ENCODE measurements at places on chromosomes 13 and 19.

GRCh38 chr19:30076101-30076551 lies 134.1 kb downstream of the URI1 start:
- no peak for DNase-seq

DNA sequence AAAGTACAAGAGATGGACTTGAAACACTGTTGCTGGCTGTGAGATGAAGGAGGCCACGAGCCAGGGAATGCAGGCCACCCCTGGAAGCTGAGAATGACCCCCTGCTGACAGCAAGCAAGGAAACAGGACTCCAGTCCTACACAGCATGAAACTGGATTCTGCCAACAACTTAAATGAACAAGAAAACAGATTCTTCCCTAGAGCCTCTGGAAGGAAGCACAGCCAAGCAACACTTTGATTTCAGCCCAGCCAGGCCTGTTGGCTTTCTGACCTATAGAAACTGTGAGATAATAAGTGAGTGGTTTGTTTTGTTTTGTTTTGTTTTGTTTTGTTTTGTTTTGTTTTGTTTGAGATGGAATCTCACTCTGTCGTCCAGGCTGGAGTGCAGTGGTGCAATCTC lies 105.3 kb upstream of the CACNA1A start:
- no peak for DNase-seq

- no peak for DNase-seq
Observed at GRCh38 chr13:27293873-27294515, 23.4 kb downstream of the RASL11A start.

- peak; percentile 18 for DNase-seq
Observed at GRCh38 chr13:26557393-26558073, at the start of gene WASF3. Gene WASF3 (plus strand): TSS chr13:26557683. CDS start chr13:26642271, 84,588 bp downstream.

GRCh38 chr13:39023761-39024160 lies 14.1 kb downstream of the PROSER1 start:
- DNase-seq, result no peak

- DNase-seq, result no peak
Observed at GRCh38 chr13:73715911-73716510, 418.2 kb downstream of the KLF12 start.

DNA sequence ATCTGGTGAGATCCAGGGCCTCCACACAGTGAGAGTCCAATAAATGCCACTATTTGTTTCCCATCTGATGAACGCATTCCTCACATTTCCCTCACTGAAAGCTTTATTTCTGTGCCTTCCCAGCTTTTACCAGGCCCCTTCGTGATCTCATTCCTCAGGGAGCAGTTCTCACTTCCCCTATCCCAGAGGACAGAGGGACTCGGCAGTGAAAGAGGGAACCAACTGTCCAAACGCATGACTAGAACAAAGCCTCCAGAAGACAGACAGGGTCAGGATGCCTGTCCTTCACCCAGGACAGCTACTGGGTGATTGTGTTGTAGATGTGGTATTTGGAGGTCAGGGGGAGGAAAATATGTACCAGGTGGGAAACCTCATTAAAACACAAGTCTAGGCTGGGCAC lies 2.0 kb upstream of the ZBTB45 start:
- no peak for DNase-seq

DNA sequence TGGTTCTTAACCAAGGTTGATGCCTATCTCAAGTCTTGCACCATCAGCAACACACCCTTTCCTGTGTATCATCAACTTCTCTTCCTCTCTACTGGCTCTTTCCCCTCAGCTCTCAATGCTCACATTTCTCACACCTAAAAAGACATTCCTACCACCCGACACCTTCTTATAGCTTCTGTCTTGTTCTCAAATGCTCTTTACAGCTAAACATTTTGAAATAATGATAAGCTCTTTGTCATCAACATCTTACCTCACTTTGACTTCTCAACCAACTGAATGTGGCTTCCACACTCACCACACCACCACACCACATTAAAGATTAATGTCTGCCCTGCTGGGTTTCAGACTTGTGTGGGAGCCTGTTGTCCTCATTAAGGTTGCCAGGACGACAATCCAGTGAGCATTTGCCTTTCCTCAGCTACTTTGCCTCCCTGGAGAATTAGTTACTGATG lies 67.8 kb downstream of the RXFP2 start:
- peak; percentile 68 for DNase-seq

DNA sequence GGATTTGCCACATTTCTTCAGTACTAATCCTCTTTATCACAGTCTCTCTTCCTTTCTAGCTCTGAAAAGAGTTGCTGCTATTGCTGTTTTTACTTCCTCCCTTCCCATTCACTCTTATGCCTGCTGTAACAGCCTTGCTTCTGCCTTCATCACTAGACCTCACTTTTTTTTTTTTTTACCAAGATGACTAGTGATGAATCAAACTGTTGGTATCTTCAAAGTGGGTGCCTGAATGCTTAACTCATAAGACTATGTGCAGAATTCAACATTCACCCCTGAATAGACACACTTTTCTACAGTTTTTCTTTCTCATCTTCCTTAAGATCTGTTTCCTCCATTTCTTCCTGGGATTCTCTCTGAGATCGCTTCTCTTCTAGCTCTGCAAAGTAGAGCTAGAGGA lies 217.2 kb upstream of the HTR2A start:
- no peak for DNase-seq

GRCh38 chr19:3698974-3699740 lies 1.1 kb downstream of the PIP5K1C start:
- no peak for DNase-seq

- DNase-seq, result peak; percentile 91
Observed at GRCh38 chr19:55005684-55006488, 32.2 kb downstream of the GP6 start.

DNA sequence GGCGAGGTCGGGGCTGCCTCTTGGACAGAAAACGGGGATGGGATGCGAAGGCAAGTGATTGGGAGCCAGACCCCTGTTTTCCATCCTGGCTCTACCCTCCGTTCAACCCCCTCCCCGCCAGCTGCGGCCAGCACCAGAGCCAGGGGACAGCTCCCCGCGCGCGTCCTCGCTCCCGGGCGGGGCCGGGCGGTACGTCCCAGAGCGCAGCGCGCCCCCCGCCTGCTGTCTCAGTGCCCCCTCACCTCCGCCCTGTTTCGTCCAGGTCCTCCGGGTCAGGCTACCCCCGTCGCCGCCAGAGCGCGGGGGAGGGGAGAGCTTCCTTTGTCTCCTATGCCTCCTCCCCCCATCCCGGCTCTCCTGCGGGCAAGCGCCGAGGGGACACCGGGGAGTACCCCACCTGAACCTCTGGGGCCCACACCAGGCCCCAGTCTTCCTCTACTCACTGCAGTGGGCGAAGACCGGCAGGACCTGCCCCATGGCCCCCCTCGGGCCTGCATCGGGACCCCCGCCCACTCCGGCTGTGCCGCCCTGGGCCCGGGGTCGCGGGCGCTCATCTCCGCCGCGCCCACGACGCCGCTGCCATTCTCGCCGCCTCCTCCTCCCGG lies 396 bp downstream of the RTN2 start:
- DNase-seq, result peak; percentile 47

- no peak for DNase-seq
Observed at GRCh38 chr13:97318532-97318931, 96.4 kb downstream of the MBNL2 start.

DNA sequence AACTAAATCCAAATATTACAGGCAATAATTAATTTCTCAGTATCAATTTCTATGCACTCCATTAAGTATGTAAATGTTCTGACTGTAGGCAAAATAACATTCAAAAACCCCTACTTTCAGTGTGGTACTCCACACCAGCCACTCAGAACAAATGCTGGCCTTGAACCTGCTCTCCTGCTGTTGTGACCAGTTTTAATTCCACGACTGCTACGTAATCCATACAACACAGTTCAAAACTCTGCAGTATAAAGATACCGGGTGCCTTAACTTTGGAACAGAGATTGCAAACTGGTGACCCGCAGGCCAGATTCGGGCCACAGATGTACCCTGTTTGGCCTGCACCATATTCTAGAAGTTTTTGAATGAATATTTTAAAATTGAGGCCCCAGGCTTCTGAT lies 30.4 kb downstream of the COL4A1 start:
- DNase-seq, result no peak

GRCh38 chr13:107457686-107458085 lies 757.6 kb downstream of the LIG4 start:
- no peak for DNase-seq

DNA sequence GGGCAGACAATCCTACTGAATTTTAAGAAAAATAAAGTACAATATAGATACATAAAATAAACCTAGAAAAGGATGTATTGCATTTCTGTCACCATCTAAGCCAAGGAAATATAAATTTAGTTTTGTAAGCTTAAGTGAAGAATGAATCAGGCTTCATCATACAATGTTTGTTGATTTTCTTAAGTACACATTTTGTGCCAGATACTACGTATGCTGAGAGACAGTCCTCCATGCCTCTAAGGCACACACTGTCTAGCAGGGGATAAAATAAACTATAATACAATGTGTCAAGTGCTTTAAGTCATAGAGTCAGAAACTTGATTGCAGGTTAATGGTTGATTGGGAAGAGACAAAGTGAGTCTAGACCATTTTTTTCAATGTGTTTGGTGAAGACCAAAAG lies 465.7 kb downstream of the TBC1D4 start:
- no peak for DNase-seq

GRCh38 chr13:67306742-67307141 lies 76.6 kb upstream of the PCDH9 start:
- no peak for DNase-seq

- no peak for DNase-seq
Observed at GRCh38 chr19:6035026-6035425, 57.1 kb upstream of the RANBP3 start.

- no peak for DNase-seq
Observed at GRCh38 chr13:32032759-32033158, 1.2 kb downstream of the FRY start.

DNA sequence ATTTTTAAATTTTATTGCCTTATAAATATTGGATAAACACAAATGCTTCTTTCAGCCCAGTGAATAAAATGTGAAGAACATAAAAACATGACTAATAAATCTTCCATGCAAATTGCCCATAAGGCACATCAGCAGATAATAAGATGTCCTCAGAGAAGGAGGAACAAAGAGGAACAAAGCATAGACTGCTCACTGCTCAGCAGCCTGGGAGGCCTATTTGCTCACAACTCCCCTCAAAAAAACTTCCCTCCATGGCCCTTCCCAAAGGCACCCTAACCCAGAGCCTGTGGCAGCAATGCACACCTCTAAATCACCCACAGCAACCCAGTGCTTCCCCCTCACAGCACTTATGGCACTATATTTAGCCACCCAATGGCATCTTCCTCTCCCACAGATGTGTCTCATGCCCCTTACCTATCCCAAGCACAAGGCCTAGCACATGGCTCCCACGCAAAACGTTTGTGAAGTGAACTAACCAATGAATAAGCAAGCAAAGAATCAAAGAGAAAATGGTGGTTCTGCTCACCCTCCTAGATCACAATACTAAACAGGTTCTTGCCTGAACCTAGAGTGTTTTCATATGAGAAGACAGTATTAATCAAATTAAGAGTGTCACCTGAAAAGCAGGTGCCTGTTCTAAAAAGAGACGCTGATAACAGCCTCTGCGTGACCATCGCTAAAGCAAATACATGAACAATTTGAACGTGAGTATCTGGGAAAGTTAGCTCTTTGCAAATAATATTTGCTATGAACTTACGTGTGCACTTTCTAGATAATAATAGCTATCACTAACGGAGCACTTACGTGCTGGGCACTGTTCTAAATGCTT lies 96.9 kb downstream of the TBC1D4 start:
- DNase-seq, result no peak

GRCh38 chr19:13795595-13796300 lies 505 bp downstream of the ZSWIM4 start:
- no peak for DNase-seq

- DNase-seq, result peak; percentile 41
Observed at GRCh38 chr19:18109733-18110608, 12.4 kb downstream of the MAST3 start.

GRCh38 chr13:51101636-51102235 lies 9.3 kb downstream of the C13orf42 start:
- DNase-seq, result no peak

- no peak for DNase-seq
Observed at GRCh38 chr19:6088602-6089049, 21.7 kb downstream of the RFX2 start.

DNA sequence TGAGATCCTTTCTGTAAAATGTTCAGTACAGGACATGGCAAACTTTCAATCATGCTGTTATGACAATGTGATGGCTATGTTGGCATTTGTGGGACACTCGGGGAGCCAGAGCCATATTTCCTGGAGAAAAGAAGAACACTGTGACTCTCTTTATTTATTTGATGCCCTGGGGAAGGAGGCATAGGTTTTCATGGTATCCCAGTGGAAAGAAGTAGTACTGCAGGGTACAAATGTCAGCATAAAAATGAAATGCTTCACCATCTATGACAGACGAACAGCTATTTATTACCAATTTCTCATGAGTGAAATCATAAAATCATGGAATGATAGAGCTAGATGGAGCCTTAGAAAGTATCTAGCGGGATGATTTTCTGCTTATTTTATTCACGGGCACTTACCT lies 217.1 kb downstream of the COL4A1 start:
- DNase-seq, result no peak

GRCh38 chr19:34452723-34453122 lies 24.5 kb downstream of the UBA2 start:
- DNase-seq, result no peak

GRCh38 chr13:30119476-30119875 lies 187.9 kb downstream of the KATNAL1 start:
- DNase-seq, result peak; percentile 27

- no peak for DNase-seq
Observed at GRCh38 chr19:29397748-29398147, 128.0 kb upstream of the VSTM2B start.

DNA sequence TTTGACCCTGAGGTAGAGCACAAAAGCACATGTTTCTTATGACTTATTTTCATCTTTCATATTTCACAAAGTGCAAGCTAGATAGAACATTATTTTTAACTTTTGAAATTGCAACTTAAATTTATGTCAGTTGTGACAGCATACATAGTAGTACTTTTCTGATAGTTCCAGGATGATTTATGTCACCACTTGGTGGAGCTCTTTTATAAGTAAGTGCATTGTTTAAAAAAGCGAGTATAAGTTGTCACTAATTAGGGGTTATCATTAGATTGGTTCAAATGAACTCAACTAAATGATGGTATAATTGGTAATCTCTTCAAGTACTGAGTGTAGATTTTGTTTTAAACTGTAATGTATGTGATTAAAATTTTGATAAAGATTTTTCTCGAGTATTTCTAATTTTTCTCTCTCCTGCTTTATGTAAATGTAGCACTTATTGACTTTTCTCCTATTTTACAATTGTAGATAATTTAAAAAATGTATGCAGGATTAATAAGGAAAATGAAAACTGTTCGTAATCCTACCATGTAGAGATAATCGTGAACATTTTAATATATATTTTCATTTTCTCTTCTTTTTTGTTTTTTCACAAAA lies 31.1 kb downstream of the RB1 start:
- DNase-seq, result peak; percentile 71

- peak; percentile 63 for DNase-seq
Observed at GRCh38 chr13:74136084-74136658, 2.0 kb upstream of the KLF12 start.

Measured in CD4-positive, alpha-beta T cell treated with Interleukin-10 for 1 hour (primary cell).